Left colon (tissue), 2 donors: ENCODE measurements at places on chromosomes 5 and 9.

DNA sequence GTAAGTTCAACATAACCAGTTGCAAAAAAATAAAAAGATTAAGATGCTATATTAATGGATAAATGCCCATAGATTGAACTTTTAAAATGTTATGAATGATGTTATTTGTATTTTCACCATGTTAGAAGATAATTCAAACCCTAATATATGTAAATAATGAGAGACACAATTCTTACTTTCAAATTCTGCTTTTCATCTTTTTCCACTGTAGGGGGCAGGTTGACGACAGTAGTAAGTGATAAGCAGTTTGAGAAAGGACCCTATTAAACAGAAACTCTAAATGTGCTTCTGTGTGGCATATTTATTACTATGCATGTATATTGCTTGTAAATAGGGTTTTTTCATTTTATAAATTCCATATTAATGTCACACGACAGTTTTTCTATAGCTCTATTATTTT lies 591.1 kb downstream of the SEMA5A start:
- no peak for DNase-seq

- DNase-seq: no peak
These were observed 443.8 kb downstream of the SPOCK1 start for GRCh38 chr5:137055271-137055872.

DNA sequence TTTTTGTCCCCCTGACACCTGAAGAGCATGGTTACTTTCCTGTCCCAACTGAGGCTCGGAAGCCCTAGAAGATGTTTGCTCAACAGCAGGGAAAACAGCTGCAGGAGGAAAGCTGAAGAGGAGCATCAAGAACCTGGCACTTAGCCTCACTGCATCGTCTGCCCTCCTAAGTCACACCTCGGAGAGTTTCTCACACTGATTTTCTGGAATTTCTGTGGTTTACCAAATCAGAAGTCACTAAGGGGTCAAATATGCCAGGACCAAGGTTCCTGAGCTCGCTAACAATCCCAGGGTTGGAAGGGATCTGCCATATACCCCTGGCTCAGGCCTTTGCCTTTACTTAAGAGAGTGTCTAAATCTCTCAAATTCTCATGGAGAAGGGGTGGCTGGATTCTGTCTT lies 5.3 kb downstream of the IL12B start:
- DNase-seq: no peak

GRCh38 chr5:175343308-175343707 lies 100.7 kb downstream of the DRD1 start:
- no peak for DNase-seq

DNA sequence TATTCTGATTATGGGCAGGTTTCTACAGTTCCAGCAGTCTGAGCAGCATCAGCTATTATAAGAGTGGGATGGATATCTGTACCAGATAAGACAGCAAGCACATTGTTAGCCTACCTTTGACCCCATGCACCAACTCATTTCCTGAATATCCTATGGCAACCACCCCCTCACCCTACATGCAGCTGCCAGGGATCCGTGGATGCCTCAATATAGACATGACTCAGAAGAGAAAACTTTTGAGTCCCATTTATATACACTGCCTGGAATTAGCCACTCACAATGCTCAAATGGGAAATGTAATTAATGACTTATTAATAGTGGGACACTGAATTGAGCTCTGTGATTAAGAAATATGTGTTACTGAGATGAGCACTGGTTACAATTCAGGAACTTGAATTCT lies 124.4 kb downstream of the SSBP2 start:
- no peak for DNase-seq

- no peak for DNase-seq
These were observed 359.1 kb upstream of the ADAMTSL1 start for GRCh38 chr9:18114559-18115475.

GRCh38 chr9:13070612-13071595 lies 208.6 kb downstream of the MPDZ start:
- no peak for DNase-seq

DNA sequence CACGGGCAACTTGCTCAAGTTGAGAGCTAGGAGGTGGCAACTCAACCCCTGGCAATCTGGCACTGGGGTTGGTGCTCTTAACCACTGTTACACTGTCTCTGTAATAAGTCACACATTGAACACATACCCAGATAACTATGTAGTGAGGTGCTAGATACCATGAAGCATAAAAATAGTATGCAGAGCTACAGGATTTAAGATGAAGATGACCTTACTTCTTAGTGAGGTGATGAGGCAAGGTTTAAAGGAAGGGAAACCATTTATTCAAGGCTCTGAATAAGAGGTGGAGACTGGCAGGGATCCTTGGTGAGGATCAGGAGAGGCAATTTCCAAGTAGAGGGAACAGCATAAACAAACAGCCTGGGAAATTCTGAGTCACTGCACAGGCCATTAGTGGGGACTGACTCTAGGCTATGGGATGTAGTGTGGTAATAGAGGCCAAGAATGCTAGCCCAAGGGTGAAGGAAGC lies 67.6 kb upstream of the NR3C1 start:
- DNase-seq: no peak

DNA sequence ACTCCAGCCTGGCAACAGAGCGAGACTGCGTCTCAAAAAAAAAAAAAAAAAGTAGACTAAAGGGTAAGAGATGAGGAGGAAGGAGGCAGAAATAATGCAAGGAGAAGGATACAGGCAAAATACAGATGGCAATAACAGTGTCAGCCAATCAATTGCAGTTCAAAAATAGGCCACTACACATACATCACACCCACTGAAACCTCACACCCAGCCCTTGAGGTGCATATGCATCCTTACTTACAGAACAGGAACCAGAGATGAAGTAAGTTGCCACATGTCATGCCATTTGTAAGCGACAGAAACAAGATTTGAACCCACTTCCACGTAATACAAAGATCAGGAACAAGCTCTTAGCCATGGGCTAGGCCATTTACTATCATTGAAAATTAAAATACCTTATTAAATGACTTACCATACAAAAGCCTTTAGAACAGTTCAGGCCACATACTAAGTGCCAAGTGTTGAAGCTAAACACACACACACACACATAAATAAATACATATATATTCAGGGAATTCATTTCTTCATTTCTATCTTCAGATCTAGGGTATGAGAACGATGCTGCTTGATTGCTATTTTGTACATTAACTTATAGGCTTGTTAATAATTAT lies 98.4 kb downstream of the FNBP1 start:
- no peak for DNase-seq

DNA sequence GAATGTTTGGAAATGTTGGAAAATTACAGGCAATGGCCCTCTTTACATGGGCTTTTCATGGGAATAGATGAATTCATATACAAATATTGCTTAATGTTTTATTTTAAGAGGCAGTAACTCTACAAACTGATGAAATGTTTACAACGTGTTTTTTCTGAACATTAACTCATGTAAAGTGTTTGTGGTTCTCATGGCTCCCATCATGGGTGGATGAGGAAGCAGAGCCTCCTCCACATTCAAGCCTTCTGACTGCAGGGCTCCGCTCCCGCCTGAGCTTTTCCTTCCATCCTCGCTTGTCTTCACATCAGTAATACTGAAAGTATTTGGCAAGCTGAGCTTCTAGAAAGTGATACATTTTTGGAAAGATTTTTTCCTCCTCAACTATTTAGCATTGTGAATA lies 204.2 kb downstream of the ARHGAP26 start:
- DNase-seq: no peak

GRCh38 chr9:27530915-27531755 lies 1.5 kb upstream of the MOB3B start:
- no peak for DNase-seq

GRCh38 chr5:72951671-72952468 lies 4.0 kb upstream of the FCHO2 start:
- DNase-seq: no peak

DNA sequence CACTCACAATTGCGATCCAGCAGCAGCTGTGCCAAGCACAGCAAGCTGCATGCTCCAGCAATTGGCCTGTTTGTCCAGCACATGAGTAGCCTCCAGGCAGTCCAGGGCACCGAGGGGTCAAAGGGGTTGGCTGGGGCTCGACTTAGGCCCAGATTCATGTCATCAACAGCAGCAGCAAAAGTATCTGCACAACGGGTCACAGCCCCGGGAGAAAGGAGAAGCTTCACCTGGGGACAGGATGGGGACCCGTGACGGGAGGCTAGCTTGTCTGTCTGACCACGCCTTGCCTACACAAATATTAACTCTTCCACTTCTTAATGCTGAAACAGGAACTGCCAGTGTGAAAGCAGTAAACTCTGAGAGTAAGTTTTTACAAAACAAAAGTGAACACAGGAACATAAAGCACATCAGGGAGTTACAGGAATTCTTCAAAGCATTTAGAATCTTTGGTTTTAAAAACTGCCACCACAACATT lies 191.2 kb downstream of the PIK3R1 start:
- DNase-seq: peak; percentile 42

DNA sequence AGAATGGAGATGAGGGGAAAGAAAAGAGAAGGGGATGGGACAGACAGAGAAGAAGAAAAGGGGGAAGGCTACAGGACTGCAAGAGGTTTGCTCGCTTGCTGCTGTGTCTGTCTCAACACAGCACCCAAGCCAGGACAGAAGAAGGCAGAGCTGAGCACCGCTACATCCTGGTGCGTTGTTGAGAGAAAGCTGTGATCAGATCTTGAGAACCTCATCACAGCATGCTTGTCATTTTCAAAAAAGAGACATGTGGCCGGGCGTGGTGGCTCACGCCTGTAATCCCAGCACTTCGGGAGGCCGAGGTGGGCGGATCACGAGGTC lies 110.9 kb downstream of the NXNL2 start:
- DNase-seq: no peak

- DNase-seq: no peak
These were observed 33.0 kb upstream of the SV2C start for GRCh38 chr5:76050134-76050533.

- DNase-seq: no peak
These were observed 28.3 kb upstream of the TGFBR1 start for GRCh38 chr9:99076483-99077171.

GRCh38 chr9:111726949-111727348 lies 65.5 kb downstream of the GNG10 start:
- no peak for DNase-seq

GRCh38 chr9:29556746-29557145 lies 1983.5 kb upstream of the C9orf72 start:
- DNase-seq: no peak

DNA sequence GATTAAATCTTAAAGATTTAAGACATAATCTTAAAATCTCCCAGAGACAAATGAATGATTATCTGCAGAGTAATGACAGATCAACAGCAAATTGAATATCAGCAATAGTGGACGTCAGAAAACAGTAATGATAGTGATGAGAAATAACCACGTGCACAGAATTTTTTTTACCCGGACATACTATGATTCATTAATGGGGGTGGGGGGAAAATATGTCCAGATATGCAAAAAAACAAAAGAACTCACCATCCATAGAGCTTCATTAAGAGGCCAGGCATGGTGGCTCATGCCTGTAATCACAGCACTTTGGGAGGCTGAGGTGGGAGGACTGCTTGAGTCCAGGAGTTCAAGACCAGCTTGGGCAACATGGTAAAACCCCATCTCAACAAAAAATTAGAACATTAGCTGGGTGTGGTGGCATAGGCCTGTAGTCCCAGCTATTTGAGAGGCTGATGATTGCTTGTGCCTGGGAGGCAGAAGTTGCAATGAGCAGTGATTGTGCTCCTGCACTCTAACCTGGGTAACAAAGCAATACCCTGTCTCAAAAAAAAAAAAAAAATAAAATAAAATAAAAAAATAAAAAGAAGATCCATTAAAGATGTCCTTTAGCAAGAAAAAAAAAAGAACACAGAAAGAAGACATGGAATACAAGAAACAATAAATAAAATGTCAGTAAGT lies 30.9 kb upstream of the SHOC1 start:
- no peak for DNase-seq

GRCh38 chr9:135827866-135828580 lies 79.3 kb downstream of the CAMSAP1 start:
- DNase-seq: no peak

GRCh38 chr9:23278561-23278960 lies 547.5 kb downstream of the ELAVL2 start:
- DNase-seq: no peak

DNA sequence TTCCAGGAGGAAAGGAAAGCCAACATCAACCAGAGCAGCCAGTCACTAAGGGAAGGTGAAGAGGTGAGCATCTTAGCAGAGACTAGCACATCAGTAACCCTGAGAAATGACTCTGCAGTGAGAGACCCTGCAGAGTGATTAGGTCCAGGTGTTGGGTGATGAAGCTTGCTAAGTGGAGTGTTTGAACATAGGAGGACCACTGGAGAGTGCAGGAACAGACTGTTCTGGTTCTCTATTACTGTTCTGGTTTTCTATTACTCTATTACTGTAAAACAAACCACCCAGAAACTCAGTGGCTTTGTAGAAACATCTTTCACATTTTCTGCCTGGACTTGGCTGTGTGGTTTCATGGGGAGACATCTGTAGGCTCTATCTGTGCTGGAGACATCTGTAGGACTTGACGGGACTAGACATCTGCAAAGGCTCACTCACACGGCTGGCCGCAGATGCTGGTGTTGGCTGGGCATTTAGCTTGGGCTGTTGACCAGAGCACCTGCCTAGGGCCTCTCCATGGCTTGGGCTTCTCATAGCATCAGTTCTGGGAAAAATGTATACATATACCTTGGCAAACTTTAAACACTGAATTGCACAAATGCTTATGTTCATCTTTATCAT lies 33.4 kb upstream of the SPATA31E1 start:
- no peak for DNase-seq

- DNase-seq: no peak
These were observed 94.5 kb upstream of the SPATA31D4 start for GRCh38 chr9:81833563-81834345.

DNA sequence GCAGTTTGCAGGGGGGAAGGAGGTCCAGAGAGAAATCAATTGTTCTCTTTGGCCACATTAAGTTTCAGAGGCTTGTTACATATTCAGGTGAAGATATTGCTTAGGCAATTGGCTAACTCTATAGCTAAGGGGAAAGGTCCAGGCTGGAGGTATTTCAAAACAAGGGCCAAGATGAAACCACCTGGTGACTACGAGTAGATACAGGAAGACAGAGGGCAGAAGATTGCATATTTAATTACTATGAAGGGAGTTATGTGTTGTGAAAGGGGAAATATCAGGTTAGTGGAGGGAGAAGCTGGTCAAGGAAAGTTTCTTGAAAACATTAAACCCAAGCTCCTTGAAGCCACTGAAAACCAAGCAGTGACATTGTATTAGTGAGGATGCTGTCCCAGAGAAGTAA lies 1.9 kb upstream of the RAD23B start:
- no peak for DNase-seq

DNA sequence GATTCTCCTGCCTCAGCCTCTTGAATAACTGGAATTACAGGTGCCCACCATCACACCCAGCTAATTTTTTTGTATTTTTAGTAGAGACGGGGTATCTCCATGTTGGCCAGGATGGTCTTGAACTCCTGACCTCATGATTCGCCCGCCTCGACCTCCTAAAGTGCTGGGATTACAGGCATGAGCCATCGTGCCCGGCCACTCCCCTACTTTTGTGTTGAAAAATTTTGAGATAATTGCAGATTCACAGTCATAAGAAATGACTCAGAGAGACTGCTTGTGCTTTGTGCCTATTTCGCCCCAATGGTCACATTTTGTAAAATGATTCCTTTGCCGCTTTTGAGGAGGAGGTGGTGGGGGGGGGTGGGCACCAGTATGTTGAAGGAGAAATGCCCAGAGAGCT lies 48.1 kb upstream of the SH3PXD2B start:
- no peak for DNase-seq

GRCh38 chr5:157713830-157714595 lies 17.2 kb upstream of the THG1L start:
- no peak for DNase-seq

GRCh38 chr5:3056866-3057265 lies 305.4 kb upstream of the IRX2 start:
- no peak for DNase-seq
